ENCODE measurements at places on chromosomes 3 and 15.

- no peak for DNase-seq
These were observed 32.4 kb upstream of the ALDH1L1 start for GRCh38 chr3:126212620-126213378.

DNA sequence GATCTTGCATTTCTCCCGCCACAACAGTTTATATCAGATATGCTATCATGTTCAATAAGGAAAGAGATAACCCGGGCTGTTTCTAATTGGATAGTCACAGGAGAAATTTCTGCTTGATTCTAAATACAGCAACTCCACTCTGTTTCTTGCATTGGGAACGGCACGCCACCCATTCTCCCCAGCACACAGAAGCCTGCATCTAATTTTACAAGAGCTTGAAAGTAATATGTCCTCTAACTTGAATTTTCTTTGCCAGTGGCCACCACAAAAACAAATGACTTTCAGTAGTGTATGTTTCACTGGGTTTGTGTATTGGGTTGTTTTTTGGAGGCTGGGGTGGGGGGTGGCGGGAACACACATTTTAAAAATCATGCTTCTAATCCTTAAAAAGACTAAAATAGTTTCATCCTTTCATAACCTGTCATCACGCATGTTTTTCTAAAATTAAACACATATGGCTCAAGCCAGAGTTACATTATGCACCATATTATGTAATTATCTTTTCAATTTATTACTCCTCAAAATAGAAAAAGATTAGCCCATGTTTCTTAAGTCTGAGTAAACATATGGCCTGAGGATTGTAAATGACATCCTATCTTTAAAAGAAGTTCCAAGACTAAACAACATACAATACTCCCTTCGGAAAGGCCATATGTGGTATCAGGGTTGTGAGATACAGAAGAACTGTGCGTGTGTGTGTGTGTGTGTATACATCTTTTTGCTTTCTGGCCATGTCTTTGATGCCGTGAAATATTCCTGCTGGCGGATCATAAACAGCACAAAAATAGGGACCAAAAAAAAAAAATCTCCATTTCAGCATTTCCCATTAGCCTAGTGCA is 176.3 kb downstream of the FOXP1 start:
- DNase-seq: no peak

DNA sequence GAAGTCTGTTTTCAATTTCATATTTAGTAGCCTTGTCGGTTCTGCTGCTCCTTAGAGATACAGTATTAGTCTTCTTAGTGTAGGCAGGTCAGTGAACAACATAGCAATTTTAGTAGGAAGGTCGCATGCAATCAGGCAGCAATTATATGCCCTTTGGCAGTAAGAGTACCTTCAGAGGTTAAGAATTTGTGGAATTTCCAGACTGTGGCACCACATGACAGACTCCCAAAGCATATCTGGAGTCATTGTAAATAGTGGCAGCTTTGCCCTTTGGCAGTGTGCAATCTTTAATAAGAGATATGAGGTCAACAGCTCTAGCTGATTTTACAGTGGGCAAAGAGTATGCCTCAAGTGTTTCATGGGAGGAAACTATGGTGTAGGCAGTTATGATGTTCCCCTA is 1532.5 kb upstream of the CADM2 start:
- no peak for DNase-seq

- no peak for DNase-seq
These were observed 1030.2 kb downstream of the MCTP2 start for GRCh38 chr15:95261546-95261945.

- no peak for DNase-seq
These were observed 14.8 kb upstream of the FSIP1 start for GRCh38 chr15:39797407-39797806.

DNA sequence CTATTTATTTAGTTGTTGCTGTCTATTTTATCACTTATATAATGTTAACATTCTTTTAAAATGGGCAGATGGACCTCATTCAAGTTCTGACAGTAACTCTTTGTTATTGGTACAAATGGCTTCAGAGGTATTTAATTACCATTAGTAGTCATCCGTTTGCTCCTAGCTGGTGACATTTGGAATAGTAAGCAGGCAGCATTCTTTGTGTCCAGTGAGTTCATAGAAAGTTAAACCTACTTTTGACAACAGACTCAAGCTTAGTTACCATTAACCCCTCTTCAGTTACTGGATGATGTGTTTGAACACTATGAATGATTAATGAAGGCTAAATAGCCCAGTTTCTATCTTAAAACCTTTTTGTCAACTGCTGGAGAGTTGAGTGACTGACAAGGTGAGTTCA is 500.7 kb upstream of the ATP11B start:
- DNase-seq: no peak

DNA sequence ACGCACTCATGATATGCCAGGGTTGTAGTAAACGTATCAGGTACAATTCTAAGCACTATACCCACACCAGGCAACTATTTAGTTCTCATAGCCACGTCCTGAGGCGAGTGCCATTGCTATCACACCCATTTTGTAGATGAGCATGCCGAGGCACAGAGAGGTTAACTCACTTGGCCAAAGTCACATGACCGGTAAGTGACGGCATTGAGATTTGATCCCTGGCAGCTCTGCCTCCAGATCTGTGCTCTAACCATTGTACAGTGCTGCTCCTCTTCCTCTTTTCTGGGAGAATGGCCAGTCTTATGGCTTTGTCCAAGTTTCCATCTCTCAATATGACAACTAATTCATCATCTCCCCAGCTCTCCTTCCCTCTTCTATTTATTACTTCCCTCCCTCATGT is 18.9 kb upstream of the ATP2B2 start:
- DNase-seq: no peak

- DNase-seq: no peak
These were observed 1495.3 kb downstream of the SI start for GRCh38 chr3:163582967-163583366.

DNA sequence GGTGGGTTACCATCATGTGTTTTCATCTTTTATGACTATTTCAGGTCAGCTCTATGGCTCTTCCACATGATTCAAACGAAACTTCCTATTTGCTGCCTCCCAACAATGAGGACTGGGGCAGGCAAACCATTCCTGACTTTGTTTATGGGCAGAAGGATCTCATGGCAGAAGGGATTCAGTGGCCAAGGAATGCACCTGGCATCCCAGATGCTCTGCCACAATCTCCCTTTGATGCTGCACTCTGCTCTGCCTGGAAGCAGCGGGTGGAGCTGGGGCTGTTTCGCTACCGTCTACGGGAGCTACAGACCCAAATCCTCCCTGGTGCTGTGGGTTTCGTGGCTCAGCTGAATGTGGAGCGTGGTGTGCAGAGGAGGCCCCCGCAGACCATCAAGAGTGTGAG is 6.8 kb downstream of the GDPGP1 start:
- no peak for DNase-seq

GRCh38 chr3:193040836-193041672 is 123.4 kb upstream of the MB21D2 start:
- peak; percentile 5 for DNase-seq

- no peak for DNase-seq
These were observed 165.8 kb downstream of the GOLIM4 start for GRCh38 chr3:167929968-167930367.

GRCh38 chr15:72005483-72005882 is 112.5 kb downstream of the MYO9A start:
- DNase-seq: no peak

DNA sequence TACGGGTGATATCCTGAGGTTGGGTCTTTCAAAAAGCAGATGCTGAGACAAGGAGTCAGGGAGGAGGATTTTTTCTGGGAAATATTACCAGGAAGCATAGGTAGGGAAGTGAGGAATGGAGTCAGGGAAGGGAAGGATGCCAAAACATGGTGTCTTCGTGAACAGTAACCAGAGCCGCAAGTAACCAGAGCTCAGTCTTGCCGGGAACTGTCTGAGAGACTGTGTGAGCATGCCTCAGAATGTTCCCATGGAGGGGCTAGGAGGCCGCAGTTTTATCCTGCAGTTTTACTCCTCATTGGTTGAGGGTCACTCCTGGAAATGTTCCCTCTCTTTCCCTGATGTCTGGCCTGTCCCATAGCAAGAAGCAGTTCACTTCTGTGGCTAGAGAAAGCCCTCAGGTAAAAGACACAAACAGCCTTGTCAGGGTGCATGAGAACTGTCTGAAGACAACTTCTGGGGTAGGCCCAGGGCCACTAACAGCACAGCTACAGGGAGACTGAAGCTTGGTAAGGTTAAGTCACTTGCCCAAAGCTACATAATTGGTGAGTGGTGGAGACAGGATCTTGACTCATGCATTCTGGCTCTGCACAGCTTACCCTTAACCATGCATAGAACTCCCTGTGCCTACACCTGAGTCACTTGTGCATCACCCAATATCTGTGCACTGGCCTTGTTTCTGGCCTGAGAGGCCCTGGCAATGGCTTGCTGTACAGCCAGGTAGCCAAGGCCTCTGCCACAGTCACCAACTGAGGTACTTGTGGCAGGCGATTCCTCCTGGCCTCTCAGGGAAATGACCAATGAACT is 76.3 kb upstream of the FRMD4B start:
- no peak for DNase-seq

DNA sequence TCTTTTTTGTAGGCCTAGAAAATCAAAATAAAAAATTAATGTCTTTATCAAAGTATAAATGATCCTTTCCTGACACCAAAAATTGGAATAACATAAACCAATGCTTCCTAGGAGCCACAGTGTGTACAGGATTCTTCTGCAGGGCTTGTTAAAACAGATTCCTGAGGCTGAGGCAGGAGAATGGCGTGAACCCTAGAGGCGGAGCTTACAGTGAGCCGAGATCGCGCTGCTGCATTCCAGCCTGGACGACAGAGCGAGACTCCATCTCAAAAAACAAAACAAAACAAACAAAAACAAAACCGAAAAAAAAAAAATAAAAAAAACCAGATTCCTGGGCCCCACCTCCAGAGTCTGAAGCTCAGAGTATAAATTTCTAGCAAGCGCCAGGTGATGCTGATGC is 78.0 kb downstream of the PEX5L start:
- DNase-seq: no peak

DNA sequence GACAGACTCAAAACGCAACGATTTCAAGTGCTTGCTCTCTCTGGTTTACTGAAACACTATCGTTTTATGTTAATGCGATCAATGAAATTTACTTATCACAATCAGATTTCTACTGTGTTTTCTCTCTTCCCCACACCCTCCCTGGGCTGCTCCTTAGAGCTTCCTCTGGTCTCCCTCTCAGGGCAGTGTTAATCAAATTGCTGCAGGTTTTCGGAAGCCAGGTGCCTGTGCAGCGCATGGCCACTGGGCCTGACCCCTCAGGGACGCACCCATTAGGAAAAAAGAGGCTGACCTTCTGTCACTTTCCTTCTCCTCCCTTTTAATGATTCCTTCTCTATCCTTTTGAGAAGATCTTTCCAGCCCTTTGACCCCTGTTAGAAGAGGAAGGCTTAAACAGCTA is 134.5 kb upstream of the ONECUT1 start:
- DNase-seq: no peak

DNA sequence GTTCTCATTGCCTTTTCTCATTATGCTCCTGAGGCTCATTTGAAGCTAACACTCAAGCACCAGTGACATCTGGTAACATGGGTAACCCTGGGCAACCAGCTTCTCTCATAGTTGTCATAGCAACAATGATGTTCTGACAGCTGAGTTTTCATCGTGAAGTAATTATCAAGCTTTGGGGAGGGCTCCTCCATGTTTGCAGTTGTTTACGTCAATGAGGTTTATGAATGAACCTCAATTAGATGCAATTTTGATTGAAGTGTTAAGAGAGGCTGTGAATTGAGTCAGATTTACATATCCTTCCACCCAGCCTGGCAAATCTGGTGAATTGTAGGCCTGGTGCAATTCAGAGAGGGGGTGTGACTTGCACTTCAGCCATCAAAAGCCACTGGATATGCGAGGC is 119.3 kb upstream of the CHD2 start:
- DNase-seq: no peak

DNA sequence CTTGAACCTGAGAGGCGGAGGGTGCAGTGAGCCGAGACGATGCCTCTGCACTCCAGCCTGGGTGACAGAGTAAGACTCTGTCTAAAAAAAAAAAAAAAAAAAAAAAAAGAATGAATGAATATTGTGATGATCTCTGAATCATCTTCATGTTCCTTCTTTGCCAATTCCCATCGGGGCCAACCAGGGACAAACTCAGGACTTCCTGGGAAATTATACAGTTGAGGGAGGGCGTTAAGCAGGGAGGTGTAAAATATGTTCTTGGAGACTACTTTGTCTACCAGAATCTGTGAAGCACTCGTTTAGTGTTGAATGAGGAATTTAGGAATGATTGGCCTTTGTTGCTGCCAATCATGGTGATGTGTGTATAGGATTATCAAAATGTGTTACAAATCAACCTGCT is 210.6 kb downstream of the PTPRG start:
- no peak for DNase-seq

- no peak for DNase-seq
These were observed 27.5 kb upstream of the CORO2B start for GRCh38 chr15:68551296-68551635.

GRCh38 chr3:139304383-139304782 is 39.4 kb upstream of the MRPS22 start:
- DNase-seq: no peak

DNA sequence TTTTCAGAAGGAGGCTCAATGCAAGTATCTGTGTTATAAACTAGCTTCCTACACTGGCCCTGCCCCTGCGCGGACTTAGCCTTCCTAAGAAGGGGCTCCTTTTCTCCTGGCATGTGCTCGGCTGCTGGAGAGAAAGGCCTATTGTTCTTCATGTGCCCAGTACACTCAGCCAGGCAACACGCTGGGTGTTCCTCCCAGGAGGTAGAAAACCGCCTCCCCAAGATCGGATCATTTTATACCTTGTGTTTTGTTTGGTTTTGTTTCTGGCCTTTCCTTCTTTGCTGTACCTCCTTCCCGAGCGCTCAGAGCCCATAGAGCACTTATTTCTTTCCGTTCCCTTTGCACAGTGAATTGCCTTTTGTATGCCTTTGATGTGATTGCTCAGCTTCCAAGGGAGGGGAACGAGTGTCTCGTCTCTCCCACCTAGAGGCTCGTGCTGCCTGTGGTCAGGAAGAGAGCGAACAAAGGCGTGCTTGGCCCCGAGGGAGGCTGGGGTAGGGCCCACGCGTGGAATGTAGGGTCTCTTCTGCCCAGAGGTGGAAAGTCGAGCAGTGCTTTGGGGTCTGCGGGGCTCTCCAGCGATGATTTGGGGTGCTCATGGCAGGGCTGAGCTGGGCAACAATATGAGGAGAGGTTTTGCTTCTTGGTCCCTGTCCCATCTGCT is 30.0 kb downstream of the CCNL1 start:
- DNase-seq: no peak

DNA sequence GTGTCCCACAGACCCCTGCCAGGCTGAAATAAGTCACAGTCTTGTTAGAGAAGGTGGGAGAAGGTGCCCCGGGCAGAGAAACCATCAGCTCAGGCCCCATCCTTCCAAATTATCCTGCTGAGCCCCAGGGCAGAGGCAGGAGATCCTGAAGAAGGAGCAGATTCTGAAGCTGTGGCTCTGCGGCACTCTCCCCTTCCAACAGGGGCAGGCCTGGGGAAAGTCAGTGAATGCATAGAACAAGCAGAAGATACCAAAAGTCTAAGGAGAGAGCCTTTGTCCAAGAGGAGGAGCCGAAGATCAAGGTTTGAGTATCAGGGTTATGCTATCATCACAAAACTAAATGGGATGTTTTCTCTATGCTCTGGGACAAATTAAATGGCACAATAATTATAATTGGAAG is 249.3 kb downstream of the XXYLT1 start:
- no peak for DNase-seq

- DNase-seq: no peak
These were observed 10.3 kb downstream of the RMDN3 start for GRCh38 chr15:40744815-40745152.

- peak; percentile 23 for DNase-seq
These were observed 406.0 kb upstream of the WNT5A start for GRCh38 chr3:55893045-55893664.

Data from HS-27A (cell line).